PC-3 (cell line): ENCODE measurements at places on chromosomes 4 and X. TPM values are rescaled to one million over a fixed set of nuclear protein-coding genes. Genes with fewer than 3 reads are reported as not detected.

HNRNPH2 gene
- total RNA-seq, result 54.8 TPM in 2 replicates

WNK3 gene
- 0.06 and 0.33 TPM in 2 replicates for total RNA-seq

BMPR1B gene
- 5.0 and 7.1 TPM in 2 replicates for total RNA-seq

CITED1 gene
- 0.40 and 1.8 TPM in 2 replicates for total RNA-seq

ARSJ gene
- total RNA-seq, result 16.4 and 19.1 TPM in 2 replicates

UBE2A gene
- total RNA-seq, result 36.7 and 46.6 TPM in 2 replicates

PARM1 gene
- total RNA-seq, result 2.9 and 4.5 TPM in 2 replicates

NLRP2B gene
- not detected in 2 replicates for total RNA-seq

DNA sequence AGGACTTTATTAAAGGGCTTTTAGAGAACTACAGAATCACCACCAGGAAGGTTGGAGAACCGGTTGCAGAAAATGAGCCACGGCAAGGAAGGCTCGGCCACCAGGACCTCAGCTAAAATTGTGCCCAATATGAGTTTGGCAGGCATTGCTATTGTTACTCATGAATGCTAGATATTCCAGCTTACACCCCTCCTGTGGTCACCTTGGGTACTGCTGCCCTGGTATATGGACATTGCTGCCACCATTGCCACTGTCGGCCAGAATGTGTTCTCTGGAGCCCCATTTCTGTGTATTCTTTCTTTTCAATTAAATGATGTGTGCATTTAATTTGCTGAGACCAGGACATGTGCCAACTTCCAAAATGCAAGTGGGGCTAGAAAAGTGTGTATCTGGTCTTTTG lies 626.7 kb upstream of the BOD1L1 start:
- DNase-seq, result peak; percentile 69

- DNase-seq, result no peak
Observed at GRCh38 chr4:113090954-113091353, 41.5 kb downstream of the ANK2 start.

DNA sequence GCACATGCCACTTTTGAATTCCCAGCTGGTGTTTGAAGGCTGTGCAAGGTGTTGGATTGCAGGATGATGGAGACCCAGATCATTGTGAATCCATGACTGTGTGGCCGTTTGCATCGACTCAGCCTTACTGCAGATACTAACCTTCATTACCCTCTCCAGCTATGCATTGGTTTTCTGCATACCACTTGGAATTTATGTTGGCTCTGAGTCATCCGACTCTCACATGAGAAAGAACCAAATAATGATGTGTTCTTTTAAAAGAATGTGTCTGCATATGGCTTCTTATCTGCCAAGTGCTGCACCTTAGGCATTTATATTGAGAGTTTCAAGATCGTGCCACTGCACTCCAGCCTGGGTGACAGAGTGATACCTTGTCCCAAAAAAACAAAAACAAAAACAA lies 106.7 kb upstream of the PRKX start:
- DNase-seq, result peak; percentile 58

DNA sequence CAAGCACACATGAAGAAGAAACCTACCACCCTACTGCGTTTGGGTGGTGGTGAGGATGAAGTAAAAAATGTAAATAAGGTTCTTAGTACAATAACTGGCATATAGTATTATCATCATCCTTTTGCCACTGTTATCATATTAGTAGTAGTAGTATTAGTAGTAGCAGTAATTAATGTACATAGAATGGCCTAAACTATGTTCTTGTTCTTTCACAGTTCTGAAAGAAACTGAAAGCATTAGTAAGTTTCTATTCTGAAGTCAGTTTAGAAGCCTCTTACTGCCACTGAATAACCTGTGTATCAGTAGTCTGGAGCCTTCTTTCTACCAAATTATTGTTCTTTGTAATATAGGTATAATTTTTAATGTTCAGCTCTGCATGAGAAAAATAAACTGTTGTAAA lies 21.0 kb downstream of the COL4A6 start:
- no peak for DNase-seq

DNA sequence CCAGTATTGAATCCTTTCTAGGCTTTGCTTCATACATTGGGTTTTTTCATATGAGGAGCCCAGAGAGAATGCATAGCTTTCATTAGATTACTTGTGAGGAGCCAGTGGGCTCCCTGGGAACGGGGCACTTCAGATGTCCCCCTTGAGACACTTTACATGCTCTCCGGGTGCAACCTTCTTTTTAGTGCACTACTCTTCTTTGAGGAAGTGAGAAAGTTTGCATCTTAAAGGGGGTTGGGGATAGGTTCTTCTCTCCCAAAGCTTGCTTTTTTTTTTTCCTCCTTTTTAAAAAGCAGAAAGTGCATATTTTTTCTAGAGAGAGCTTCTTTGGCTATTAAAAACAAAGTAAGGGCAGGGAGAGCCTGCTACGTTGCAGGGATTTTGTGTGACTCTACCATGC lies 4.3 kb downstream of the HADH start:
- DNase-seq, result no peak

DNA sequence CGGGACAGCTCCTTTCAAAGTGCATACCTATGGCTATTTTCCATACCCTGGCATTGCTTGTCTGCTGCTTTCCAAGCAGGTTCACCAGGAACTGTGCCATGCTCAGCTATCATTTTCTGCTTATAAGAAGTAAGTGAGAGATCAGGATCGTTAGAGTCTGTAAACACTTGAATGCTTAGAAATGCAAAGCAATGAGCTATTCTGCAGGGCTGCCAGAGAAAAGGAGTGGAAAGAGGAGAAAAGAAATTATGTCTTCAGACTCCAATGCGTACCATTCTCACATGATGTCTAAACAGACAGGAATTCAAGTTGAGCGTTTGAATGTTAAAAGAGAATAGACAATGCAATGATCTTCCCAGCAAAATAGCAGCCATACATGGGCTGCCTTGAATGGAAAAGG lies 245.5 kb upstream of the SLC7A11 start:
- DNase-seq, result no peak

GRCh38 chrX:924017-924416 lies 288.4 kb downstream of the CRLF2 start:
- DNase-seq, result no peak

DNA sequence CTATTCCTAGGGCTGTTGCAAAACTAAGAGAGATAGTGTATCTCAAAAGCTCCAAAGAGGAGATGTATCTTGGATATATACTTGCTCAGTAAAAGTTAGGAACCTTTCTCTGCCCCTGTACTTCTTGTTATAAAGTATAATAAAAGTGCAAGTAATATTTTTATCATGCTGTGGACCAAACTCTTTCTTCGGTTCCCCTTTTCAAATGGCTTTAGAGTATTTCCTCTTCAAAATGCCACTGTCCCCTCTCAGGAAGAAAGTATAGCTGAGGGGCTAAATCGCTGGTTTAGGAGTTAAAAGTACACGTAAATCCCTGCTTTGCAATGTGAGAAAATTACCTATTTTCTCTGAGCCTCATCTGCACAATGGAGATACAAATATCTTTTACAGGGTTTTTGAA lies 169.1 kb upstream of the FTHL17 start:
- DNase-seq, result no peak

DNA sequence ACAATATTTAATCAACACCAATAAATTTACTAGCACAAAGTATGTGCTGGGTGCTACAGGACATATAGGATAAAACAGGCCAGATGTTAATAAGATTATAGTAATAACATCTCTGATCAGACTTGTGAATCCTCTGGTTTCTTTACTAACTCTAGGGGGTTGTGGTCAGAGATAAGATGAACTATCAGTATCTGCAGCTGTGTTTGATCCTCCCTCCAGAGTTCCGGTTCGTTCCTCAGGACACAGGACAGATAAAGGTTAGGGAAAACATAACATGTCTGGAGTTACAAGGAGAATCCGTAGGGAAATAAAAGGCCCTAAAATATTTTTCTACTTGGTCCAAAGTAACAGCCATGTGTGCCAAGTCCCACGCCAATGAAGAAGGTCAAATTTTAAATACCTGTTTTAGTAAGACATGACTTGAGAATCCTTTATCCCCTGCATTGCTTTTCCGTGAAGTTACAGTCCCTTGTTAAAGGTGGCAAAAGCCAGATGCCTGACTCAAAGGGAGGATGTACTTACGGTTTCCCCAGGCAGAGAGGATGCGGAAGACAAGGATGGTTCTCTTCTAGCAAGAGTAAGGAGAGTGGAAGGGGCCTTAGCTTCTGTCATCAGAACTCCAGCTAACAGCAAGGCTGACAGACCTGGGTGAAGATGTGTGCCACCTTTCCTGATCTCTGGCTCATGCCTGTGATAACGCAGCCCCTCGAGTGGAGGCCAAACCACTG lies 44.4 kb downstream of the KIAA0232 start:
- DNase-seq, result no peak

DNA sequence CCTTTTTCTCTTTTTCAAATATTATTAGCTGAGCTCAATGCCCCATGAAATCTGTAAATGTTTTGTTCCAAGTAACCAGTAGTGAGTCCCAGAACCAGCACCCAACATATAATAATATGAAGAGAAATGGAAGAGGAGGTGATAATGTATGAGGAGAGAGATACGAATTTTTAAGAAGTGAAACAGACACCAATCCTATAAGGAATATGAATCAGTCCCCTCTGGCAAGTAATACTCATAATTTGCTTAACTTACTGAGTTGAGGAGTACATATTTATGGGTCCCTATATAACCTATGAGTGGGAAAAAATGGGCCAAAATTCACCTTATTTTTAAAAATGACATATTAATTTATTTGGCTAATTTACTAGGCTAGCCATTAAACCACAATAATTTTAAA lies 8.4 kb upstream of the CBR4 start:
- DNase-seq, result peak; percentile 52

- DNase-seq, result no peak
Observed at GRCh38 chr4:119165767-119166166, 30.1 kb downstream of the MYOZ2 start.

DNA sequence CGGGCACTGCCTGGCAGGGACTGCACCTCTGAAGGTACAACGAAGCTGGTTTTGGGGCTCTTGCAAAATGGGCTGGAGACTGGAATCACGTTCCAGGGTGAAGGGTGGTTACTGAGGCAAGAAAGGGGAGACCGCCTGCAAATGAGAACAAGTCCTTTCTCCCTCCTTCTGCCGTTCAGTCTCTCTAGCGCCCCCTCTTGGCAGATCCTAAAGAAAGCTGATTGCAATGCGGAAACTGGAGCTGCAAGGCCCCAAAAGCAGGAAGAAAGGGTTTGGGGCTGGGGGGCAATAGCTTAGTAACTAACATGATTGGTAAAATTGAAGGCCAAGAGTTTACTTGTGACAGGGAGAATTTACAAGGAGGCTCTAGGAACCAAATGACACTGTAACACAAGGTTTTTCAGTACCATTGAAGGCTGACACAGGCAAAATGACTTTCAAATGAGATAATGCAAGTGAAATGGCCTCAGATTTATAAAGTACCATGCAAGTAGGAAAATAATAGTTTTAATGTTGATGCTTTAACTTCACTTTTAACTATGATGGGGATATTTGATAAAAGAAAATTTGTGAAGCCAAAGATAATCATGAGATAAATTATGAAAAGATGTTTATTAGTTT lies 222.7 kb upstream of the HAND2 start:
- DNase-seq, result peak; percentile 28

DNA sequence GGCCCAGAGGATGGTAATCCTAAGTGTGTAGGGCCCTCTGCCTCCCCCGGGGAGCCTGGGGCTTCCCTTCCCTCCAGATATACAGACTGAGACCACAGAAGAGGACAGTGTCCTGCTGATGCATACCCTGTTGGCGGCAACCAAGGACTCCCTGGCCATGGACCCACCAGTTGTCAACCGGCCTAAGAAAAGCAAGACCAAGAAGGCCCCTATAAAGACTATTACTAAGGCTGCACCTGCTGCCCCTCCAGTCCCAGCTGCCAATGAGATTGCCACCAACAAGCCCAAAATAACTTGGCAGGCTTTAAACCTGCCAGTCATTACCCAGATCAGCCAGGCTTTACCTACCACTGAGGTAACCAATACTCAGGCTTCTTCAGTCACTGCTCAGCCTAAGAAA lies 1.9 kb downstream of the TRO start:
- no peak for DNase-seq

GRCh38 chr4:51942108-51942832 lies 77.9 kb downstream of the LRRC66 start:
- DNase-seq, result peak; percentile 75

- DNase-seq, result no peak
Observed at GRCh38 chr4:183674153-183674552, 15.1 kb downstream of the TRAPPC11 start.

DNA sequence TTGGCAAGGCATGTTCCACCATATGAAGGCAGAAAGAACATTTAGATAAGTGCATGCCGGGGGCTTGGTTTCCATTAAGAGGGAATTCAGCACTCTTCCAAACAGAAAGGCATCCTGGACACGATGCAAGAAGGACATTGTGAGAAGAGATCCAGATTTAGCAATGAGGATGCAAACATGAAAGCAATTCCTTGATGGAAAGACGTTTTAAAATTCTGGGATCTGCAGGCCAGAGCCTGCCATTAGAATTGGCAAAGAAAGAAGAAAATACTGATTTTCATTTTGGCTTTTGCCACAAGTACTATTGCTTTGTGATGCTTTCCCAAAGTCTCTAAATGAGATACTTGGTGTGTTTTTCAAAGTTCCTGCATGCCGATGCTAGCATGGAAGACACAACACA lies 367.6 kb downstream of the PPP3CA start:
- no peak for DNase-seq

- DNase-seq, result peak; percentile 52
Observed at GRCh38 chr4:30719454-30720020, 632 bp upstream of the PCDH7 start.

DNA sequence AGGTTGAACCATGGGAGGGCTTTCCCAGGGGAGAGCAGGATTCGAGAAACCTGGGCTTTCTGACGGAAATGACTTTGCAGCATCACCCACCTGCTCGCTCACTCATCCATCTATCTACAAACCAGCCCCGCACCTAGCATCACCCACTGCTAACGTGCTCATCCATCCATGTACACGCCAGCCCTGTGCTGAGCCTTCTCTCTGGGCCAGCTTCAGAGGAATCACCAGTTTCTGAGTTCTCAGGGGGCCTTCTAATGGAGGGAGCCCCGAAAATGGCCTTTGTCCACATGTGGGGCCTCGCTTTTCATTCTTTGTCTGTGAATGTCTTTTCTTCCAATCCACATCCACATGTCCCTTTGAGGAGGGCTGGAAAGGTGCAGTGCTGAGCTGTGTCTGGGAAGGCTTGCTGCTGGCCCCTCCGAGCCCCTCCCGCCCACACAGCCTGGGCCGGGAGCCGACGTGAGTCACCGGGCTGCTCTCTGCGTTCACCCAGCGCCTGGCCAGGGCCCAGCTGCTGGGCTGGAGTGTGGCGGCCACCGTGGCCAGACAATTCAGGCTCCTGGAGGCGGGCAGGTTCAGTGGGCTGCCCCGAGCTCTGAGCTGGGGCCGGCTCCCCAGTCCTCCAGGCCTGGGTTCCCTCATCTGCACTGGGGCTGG lies 14.7 kb downstream of the SORCS2 start:
- peak; percentile 82 for DNase-seq

DNA sequence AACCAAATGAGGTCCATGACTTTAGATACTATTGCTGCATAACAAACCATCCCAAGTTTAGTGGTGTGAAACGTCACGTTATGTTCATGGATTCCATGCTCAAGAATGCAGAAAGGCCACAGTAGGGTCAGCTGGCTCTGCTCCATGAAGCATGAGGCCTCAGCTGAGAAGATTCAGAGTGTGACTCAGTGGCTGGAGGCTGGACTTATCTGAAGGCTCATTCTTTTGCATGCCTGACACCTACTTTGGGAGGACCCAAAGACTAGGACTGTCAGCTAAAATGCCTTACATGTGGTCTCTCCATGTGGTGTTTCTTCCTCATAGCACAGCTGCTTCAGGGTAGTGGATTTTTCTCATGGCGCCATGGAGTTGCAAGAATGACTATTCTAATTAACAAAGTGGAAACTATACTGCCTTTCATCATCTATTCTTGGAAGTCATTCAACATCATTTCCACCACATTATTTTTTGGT lies 11.5 kb upstream of the CCDC149 start:
- DNase-seq, result no peak
